ENCODE measurements at places on chromosomes 7 and 10.

GRCh38 chr7:108454674-108455550 is 1.3 kb downstream of the NRCAM start:
- DNase-seq: peak; percentile 18

GRCh38 chr10:3803927-3804741 is 19.1 kb upstream of the KLF6 start:
- DNase-seq: no peak

- DNase-seq: peak; percentile 96
Measured at GRCh38 chr10:70615784-70616522, 13.4 kb upstream of the PRF1 start.

GRCh38 chr7:26667514-26668133 is 196.8 kb downstream of the SKAP2 start:
- peak; percentile 84 for DNase-seq

GRCh38 chr7:80722616-80723195 is 84.3 kb downstream of the CD36 start:
- DNase-seq: peak; percentile 98

DNA sequence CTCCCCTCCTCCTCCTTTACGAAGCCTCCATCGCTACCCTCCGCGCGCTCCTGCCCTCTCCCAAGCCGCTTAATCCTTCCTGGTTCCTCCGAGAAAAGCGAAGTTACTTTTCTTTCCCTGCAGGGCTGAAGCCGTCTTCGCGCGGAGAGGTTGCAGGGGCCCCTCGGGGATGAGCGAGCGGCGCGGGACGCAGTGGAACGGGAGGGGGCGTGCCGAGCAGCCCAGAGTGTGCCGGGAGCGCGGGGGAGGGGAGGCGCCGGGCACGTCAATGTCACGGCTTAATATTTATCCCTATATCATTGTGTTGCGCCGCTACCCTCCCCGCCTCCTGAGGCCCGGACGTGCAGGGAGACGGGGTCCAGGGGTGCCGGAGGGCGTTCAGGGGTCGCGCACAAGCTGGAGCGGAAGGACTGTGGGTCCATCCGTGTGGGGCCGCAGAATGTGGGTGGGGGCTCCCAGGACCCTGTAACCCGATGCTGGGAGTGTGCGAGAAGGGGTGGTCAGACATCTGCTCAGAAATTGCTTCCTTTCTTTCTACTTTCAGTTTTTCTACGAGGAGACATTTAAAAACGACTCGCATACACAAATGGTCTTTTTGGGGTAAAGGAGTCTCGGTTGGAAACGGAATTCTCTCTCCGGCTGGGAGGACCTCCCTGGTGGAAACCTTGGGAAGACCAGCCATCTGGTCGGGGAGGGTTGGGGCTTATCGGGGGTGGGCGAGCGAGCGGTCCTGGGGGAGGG is 2.4 kb downstream of the CDK6 start:
- DNase-seq: no peak

DNA sequence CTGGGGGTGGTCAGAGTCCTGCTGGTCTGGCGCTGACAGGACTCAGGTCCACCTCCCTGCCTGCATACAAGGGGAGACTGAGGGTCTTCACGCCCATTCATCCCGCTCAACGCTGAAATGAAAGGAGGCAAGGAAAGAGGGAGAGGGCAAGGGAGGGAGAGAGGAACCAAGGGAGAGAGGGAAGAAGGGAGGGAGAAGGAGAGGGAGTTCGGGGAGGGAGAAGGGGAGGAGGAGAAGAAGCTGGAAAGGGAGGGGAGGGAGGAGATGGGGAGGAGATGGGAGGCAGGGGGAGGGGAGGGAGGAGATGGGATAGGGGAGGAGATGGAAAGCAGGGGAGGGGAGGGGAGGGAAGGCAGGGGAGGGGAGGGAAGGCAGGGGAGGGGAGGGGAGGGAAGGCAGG is 69.4 kb upstream of the INPP5A start:
- DNase-seq: no peak

- DNase-seq: no peak
Measured at GRCh38 chr7:36284456-36285090, 105.1 kb upstream of the ANLN start.

DNA sequence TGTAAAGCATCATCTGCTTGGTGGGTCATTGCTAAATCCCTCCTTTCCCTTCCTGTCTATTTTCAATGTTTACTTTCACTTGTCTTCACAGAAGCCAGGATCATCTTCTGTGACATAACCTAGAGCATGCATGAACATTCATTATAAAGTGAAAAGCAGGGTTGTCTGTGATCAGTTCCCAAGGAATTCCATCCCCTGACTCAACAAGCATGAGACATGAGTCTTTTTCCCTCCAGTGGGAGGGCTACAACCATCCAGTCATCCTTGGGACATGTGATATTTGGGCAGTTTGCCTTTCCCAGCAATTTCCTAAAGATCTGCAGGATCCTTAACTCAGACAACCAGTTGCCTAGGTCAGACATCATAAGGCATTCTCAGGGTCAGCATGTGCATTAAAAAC is 166.3 kb upstream of the TMEM196 start:
- DNase-seq: no peak

DNA sequence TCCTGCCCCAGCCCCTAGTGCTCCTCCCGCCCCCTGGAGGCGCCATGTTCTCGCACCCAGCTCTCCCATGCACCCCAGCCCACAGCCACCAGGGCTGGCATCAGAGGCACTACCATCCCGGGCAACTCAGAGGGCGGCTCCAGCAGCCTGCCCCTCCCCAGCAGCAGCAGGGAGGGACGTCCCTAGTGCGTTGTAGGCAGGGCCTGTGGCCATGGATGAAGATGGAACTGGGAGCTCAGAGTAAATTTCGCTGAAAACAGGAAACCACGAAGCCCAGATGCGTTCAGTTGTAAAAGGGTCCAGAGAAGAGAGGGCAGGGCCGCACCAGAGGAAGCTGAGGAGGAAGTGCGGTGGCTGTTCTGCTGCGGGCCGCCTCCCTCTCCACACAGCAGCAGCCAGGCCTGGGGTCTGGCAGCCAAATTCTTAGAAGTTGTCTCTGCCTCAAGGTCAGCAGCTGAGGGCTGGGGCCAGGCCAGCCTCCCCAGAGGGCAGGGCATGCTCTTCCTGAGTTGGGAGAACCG is 24.6 kb downstream of the VSIR start:
- no peak for DNase-seq

GRCh38 chr10:110471566-110472139 is 26.1 kb upstream of the DUSP5 start:
- DNase-seq: no peak

GRCh38 chr10:83929399-83929798 is 209.9 kb upstream of the GHITM start:
- DNase-seq: no peak

DNA sequence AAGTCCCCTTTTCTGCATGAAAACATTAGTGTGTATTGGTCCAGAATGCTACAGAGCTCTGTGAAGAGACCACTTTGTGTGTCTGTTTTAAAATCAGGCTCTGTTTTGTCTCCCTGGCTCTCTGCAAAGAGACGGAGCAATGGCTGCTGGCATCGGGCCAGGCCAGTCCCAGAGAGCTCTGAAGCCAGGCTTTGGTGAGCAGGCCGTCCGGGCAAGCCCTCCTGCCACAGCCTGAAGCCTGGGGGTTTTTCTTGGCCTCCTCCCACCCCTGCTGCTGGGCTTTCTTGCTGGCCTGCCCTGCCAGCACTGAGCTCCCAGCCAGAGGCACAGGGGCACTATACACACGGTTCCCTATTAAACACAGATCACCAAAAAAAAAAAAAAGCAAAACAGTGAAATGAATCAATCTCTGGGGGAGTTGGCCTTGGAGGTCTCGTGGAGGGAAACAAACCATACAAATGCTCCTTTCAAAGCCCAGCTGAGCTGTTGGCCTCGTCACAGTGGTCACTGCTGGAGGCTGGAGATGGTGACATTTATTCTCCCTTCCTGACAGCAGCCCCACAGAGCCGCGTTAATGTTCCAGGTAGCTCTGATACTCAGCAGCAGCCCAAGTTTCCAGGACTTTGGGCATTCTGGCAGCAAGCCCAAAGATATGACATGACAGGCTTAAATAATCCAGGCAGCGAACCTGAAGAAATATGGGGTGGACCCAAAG is 237.2 kb downstream of the TCF7L2 start:
- no peak for DNase-seq

GRCh38 chr7:42493436-42494198 is 256.6 kb upstream of the GLI3 start:
- peak; percentile 78 for DNase-seq

DNA sequence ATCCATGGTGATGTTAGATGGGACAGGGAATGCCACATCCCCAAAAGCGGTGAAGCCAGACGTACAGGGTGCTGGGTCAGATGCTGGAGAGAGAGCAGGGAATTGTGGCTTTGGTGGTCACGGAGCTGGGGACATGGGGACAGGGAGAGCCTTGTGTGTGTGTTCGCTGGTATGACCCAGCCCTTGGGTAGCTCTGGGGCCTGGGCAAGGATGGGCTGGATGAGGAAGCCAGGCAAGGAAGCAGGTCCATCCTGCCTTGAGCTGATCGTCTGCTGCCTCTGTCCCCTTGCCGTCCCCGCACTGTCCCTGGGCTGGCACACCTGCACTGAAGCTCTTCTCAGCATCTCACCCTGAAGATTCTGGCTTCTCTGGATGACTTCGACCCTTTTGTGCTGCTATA is 15.4 kb upstream of the CLDN4 start:
- DNase-seq: no peak

- DNase-seq: no peak
Measured at GRCh38 chr10:74821501-74821900, 4.9 kb upstream of the KAT6B start.

DNA sequence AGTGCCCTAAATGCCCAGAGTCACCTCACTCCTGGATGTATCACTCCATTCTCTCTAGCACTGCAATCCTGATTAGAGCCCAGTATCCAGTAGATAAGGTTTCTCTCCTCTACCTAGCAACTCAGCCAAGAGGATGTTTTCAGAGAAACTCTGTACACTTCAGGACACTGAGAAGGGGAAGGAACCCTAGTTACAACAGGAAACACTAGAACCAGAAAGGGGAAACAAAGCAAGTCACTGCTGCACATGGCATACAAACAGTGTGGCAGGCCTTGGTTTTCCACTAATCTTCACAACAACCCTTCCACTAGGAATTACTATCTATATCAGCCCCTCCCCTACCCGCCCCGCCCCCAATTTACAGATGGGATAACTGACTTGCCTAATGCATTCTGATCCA is 1.6 kb downstream of the FAM204A start:
- DNase-seq: no peak

GRCh38 chr7:67619175-67619574 is 622.5 kb downstream of the TYW1 start:
- no peak for DNase-seq

DNA sequence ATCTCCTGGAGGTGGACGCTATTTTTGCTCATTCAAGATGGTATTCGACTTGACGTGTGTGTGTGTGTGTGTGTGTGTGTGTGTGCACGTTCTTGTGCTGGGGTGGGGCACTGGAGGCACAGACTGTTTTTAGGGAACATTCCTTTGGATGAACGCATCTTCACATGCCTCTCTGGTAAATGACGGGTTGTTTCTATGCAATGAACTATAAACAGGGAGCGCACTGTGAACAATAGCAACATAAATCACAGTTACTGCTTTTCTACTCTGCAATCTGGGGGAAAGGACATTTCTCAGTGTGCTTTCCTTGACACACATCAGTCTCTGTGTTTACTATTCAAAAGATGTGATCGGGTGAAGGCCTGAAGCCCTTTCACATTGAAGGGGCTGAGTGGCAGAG is 120.1 kb upstream of the PITRM1 start:
- no peak for DNase-seq

DNA sequence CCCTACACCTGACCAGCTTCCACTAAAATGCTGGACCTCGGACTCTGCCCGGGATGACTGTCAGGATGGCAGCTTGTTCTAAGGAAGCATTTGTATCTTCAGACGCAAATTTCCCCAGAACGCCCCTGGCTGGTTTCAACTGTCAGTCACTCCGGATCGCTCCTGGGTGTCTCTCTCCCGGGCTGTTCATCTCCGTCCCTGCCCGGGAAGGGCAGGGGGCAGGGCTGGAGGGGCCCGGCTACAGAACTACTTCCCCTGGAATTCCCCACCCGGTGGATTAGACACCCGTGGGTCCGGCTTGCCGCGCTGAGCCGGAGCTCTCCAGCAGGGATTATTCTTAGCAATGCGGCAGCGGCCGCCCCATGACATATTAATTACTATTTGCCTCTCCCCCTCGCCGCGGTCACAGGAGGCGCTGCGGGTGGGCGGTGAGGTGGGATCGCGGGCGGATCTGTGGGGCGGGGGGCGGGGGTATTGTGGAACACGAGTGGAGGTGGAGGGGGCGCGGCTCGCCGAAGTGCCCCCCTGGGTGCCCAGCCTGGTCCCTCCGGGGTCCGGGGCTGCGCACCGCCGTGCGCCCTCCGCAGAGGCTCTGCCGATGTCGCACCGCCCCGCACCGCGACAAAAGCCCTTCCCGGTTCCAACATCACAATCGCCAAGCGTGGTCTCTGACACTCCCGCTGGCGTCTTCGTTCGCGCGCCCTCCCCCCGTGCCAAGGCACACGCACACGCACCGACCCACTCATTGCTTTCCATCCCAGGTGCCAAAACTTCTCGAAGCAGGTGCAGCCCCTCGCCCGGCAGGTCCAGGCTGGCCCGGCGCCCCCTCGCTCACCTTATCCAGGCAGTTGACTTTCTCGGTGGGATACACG is 276.1 kb upstream of the NEBL start:
- no peak for DNase-seq

Data from astrocyte of the cerebellum (primary cell).